ENCODE measurements at places on chromosomes 11 and 22.

GRCh38 chr22:25878933-25879332 is 136.9 kb downstream of the MYO18B start:
- DNase-seq, result no peak

DNA sequence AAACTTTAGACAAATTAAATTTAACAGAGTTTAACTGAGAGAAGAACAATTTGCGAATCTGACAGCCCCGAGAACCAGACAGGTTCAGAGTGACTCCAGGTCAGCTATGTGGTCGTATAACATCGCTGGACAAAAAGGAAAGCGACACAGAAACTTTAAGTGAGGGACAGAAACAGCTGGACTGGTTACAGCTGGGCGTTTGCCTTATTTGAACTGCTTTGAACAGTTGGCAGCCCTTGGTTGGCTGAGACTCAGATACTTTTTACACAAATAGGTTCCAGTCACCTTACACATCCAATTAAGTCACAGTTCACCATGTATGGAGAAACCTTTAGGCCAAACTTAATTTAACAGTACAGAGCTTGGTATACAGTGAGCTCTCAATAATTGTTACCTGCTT is 436.9 kb downstream of the GUCY1A2 start:
- DNase-seq, result no peak

GRCh38 chr11:87851234-87851633 is 324.0 kb downstream of the RAB38 start:
- no peak for DNase-seq

DNA sequence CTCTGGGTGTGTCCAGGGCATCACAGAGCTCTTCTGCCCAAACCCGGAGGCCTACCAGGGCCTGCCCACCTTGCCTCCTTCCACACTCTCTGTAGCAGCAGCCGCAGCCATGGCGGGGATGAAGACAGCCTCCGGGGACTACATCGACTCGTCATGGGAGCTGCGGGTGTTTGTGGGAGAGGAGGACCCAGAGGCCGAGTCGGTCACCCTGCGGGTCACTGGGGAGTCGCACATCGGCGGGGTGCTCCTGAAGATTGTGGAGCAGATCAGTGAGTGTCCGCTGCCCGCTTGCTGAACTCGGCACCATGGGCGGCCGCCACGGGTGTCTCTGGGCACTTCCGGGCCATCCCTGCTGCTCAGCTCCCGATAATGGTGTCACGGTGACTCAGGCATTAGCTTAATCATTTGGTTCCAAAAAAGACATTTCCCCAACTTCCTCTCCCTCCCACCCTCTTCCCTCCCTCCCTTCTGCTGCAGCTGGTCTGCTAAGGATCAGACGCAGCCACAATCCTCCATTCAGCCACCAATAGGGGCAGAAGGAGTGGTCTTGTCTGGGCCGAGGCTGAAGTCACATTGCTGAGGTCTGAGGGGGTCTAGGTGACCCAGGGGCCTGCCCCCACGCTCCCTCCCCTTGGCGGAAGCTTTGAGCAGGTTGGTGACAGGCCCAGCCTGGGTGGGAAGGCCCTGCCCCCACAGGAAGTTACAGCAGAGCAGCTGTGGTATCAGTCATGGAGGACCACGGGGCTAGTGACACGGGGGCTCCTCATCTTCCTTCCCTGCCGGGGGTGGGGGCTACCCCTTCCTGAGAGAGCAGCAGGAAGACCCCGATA is 950 bp downstream of the FERMT3 start:
- peak; percentile 74 for DNase-seq

DNA sequence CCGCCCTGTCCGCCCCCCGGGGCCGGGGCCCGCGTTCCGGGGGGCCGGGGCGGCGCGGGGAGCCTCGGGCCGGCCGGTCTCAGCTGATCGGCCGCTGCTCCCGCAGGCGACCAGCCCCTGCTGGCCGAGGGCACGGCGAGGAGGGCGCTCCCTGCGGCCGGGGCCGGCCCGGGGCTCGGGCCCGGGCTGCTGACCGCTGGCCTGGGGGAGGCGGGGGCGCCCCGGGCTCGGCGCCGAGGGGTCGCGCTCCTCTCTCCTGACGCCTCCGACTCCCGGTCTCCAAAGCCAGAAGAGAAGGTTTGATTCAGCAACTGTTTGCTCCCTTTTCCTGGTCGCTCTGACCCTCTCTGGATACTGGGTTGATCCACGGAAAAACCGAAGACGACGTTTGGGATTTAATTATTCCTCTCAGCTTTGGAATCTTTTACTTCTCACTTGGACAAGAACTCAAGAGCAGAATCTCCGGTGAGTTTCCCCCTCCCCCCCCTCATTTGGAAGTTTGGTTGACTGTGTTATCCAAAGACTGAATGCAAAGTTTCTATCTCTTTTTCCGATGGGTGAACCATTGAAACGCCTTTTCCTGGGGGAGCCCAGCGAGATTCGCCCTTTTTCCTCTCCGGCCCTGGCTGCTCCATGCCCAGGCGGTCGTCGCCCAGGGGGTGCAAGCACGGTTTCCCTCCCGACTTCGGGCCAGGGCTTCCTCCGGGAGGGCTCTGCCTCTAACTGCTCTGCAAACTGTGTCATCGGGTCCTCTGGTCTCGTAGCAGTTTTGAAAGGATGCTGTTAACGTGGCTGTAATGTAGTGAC is 725 bp downstream of the KDM2A start:
- no peak for DNase-seq

- no peak for DNase-seq
These were observed 83.9 kb downstream of the ETS1 start for GRCh38 chr11:128503245-128503991.
